ENCODE measurements at places on chromosomes 1 and 21.

GRCh38 chr1:94239796-94240195, 2.4 kb upstream of the ARHGAP29 start:
- no peak for DNase-seq

GRCh38 chr21:37582590-37582989, 216.0 kb downstream of the DYRK1A start:
- DNase-seq: no peak

GRCh38 chr1:163399001-163399400, 77.2 kb downstream of the NUF2 start:
- no peak for DNase-seq

DNA sequence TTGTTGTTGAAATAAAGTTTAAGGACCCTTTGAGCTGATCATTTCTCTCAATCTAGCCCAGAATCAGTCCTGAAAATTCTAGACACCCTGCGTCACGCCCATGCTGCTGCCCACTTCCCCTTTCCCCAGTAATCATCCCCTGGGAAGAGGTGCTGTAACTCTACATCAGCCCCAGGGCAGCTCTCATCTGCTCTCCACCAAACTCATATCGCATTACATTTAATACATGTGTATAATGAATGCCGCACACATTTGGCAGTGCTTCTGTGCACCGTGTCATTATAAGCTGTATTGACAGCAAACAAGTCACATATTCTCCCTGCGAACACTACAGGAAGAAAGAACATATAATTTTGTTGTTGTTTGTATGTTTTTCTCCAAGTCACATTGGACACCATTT, 539.7 kb upstream of the DAB1 start:
- no peak for DNase-seq

GRCh38 chr1:11518791-11519628, 40.1 kb downstream of the DISP3 start:
- DNase-seq: no peak

DNA sequence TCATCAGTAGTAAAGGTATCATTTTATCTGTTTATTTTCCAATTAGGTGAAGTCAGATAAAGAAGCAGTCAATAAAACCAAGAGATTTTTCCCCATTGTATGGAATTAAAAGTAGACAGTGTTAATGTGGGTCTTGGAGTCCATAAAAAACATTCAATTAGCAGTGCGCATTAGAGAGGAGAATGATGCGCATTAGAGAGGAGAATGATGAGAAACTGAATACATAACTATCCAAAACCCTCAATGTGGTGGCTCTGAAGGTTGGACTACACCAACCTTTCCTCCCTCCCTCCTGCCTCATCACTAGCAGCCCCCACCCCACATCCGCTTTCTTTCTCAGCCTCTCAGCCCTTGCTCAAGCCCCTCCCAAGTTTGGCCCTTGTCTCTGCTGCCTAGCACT, 99.5 kb downstream of the DAB1 start:
- DNase-seq: no peak

- DNase-seq: no peak
Measured at GRCh38 chr1:10788592-10789006, 7.8 kb downstream of the CASZ1 start.

DNA sequence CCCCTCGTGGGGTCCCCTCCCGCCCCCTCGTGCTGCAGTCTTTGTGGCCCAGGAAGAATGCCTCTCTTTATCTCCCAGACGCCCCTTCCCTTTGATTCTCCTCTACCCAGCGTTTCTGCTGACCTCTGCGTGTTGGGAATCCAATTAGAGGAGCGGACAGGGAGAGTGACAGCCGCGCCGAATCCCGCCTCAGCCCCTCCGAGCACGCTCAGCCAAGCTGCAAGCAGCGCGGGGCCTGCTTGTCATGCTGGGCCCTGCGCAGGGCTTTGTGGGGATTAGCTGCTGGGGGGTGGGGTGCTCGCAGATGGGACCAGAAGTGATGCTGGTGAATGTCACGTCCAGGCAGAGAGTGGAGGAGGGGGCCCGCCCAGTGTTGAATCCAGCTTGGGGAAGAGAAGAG, 91.1 kb downstream of the EPHB2 start:
- DNase-seq: no peak

DNA sequence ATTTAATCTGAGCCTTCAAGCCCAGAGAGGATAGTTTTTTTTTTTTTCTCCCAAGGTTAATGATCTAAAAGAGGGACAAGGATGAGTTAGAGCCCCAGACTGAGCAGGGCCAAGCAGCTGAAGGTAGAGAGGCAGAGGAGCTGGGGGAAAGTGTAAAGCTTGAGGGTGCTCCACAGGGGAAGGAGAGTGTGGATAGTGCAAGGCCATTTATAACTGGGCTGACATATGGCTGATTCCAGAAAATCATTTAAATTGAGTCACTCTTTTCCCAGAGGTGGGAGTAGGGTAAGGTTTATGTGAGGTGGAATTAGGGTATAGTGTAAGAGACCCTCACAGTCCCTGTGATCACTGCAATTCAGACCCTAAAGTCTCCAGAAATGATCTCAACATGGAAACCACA, 55.8 kb downstream of the BEND5 start:
- DNase-seq: no peak

DNA sequence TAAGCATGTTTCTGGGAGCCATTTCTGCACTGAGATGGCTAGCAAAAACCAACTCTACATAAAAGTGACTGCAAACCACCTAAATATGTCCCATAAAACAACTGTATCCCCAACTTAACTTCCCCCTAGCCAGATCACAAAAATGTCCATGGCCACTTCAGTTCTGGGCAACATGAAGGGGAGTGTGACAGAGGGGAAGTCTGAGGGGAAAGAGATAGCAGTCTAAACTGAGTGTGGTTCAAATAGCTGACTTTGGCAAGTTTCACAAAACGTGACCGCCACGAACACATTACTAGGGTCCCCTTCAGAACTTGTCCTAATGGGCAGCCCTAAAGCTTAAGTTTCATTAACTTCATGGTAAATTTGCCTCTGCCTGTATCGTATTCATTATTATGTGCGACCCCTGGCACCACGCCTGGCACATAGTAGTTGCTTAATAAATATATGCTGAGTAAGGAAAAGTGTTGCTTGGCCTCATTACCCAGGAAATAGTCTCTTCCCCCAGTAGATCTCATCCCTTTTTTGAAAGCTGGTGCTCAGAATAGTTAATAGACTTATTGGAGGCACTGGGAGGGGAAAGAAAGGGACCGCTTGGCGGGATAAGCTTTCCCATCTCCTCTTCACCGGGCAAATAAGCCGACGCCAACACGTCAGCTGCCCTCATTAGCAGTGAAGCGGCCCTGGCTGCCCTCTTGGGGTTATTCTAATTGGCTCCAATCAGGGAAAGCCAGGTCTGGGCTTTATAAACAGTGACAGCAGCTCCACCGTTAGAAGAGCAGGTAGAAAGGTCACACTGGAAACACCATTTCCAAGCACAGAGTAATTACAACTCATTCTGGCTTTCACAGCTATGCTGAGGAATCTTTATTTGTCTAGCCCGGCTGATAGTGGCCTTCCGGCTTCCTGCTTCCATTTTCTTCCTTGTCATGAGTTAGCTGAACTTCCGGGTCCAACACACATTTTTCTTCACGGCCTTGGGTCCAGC, 122.1 kb downstream of the LRIG2 start:
- no peak for DNase-seq

- DNase-seq: no peak
Measured at GRCh38 chr1:197696372-197696771, 78.9 kb downstream of the DENND1B start.

DNA sequence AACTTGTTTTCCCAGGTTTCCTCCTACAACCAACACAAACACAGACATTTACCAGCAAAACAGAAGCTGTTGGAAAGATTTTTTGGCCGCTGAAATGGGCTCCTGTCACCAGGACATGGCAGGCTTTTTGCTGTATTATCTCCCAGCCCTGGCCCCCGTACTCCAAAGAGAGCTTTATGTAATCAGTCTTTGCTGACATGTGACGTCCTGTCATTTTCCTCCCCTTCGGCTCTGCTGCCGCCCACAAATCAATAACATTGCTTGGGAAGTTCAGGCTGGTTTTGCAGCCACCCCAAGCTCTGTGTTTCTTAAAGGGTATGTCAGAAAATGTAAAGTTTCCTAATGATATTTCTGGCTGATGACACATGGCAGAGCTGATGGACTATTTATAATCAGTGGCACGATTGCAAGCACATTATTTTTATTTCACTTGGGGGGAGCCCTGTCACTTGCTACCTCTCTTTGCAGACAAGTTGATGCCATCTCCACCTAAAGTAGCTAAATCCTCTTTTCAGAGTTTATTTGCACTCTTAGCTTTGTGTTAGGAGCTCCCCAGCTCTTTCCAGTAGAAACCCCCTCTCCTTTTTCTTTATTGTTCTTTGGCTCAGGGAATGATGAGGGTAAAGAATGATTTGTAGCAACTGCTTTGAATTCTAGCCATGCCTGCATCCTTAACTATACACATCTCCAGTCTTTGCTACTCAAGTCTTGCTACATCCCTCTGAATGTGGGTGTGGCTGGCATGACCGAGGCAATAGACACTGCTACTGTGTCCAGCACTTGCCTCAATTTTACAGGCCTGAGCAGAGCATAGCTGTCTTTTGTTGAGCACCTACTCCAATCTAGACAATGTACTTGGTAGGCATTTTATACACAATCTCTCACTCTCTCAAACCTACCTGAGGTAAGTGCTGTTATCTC, 67.3 kb downstream of the ELAVL4 start:
- no peak for DNase-seq

GRCh38 chr1:220843481-220844011, 35.7 kb upstream of the HLX start:
- DNase-seq: no peak

GRCh38 chr1:53549781-53550180, 90.6 kb downstream of the DMRTB1 start:
- no peak for DNase-seq

- no peak for DNase-seq
Measured at GRCh38 chr1:111253876-111254275, 26.4 kb downstream of the CHI3L2 start.
